ENCODE measurements at places on chromosomes 6 and 20.

DNA sequence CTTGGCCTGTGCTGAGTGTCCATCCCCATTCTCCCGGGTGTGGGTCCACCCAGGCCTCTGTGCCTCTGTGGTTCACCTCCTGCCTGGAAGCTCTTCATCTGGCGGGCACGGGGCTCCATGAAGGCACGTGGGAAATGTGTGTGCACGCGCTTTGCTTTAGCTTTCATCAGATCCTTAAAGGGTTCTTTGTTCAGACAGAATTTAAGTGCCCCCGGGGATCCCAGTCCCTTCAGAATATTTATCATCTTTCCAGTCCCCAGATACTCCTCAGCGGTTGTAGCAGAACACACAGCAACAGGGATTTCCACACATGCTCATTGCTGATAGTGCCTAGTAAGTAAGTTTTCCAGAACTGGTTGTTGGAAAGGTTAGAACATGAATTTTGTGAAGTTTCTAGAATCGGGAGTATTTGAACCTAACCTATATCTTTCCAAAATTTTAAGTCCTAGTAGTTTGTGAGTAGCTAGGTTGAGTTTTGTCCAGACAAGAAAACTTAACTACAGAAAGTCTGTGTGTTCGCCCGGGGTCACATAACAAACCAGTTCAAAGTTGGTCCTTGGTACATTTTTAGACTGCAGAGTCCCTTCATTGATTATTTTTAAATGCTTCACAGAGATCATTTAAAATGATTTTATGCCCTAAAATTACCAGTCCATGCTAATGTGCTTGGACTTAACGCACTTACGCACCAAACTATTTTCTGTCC is 67.7 kb downstream of the RPP40 start:
- DNase-seq: no peak

DNA sequence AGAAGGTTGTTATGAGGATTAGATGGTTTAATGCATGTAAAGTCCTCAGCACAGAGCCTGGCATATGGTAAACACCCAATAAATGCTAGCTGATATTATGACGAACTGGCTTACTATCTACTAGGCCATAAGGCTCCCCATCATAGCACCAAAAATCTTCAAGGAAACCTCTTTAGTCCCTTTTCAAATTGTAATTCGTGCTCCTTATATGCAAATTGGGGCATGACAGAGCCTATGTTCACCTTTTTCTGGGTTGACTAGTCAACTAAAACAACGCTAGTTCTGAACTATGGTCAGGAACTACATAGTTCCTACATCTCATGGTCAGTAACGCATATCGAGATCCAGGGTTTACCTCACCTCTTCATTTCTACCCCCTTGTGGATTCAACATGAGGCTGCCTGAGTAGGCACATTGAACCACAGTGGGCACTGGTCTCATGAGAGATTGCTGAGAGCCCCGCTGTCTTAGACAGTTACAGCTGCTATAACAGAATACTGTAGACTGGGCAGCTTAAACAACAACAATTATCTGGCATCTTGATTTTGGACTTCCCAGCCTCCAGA is 97.2 kb upstream of the TNFAIP3 start:
- DNase-seq: no peak

DNA sequence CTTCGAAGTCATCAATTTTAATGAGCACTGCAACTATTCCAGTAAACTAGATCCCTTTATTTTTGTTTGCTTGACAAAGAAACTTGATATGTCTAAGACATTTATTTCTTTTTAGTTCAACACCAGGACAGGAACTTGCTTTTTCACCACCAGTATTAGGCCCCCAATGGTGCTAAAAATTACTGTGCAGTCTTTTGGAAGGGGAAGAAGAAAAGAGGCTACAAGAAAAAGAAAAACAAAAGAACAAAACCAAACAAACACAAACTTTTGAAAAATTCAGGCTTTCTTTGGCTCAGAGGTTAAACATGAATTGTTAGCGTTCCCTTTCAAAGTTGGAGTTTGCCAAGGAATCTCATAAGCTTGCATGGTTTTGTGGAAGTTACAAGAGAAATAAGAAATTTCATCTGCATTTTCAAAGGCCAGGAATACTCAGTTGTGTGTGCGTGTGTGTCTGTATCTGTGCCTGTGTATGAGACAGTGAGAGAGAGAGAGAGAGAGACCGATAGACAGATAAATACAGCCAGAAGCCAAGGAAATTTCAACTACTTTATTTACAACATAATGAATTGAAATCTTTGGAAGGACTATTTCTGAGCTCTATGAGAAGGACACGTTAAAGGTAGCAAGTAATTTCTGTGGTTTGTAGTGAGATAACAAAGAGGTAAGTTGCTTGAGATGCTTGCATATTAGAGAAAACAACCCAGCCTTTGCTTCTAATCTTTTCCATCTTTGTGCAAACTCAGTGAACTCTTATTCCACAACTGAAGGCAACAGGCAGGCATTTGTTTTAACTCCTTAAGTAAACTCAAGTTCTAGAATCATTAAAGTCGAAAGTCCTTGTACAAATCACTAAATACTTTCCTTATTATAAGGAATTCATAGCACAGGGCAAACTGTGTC is 171.0 kb upstream of the CITED2 start:
- no peak for DNase-seq

GRCh38 chr20:51383891-51384510 is 158.5 kb downstream of the NFATC2 start:
- DNase-seq: no peak

DNA sequence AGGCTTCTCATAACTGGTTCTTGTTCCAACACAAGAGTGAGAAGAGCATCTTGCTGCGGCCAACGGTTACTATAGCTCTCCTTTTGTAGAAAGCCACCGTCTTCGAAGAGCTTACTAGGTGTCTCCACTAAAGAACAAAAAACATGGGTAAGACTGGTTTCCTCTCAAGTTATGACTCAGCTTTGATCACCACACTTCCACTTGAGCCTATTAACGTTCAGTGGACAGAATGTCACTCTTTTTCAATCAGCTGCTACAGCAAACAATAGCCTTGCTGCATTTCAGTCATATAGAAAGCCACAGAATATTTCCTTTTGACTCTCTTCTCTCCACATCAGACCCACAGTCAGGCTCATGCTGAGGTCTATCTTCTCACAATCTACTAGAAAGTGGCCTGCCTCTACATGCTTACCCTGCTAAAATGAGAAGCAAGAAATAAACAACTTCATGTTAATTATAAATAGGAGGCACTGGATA is 243.5 kb upstream of the PREP start:
- no peak for DNase-seq

DNA sequence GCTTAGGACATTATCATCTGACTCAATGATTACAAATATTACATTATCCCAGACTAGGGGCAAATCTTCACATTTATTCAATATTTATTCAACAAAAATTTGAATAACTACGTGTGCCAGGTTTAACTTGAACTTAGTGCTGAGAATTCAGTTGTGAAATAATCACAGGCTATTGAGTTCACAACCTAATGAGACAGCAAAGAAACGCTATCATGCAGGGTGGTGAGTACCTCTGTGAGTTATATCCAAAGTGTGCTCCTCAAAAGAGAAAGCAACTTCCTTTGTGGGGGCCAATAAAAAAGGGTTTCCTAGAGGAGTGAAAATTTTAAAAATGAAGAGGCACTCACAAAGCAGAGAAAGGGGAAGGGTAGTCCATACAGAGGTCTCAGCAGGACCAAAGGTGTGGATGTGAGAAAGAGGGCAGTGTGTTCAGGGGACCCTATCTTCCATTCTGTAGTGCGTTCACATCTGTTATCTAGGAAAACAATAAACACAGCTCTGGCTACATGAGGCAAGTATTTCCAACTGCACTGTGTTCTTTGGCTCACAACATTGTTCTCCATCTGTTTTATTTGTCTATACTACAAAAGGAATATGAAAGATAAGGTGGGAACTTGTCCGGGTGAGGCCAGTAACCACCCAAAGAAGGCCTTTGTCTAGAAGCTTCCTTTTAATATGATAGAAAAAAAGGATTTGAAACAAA is 155.4 kb upstream of the MARCKS start:
- no peak for DNase-seq

GRCh38 chr6:82963191-82963925 is 102.3 kb downstream of the UBE3D start:
- DNase-seq: no peak

DNA sequence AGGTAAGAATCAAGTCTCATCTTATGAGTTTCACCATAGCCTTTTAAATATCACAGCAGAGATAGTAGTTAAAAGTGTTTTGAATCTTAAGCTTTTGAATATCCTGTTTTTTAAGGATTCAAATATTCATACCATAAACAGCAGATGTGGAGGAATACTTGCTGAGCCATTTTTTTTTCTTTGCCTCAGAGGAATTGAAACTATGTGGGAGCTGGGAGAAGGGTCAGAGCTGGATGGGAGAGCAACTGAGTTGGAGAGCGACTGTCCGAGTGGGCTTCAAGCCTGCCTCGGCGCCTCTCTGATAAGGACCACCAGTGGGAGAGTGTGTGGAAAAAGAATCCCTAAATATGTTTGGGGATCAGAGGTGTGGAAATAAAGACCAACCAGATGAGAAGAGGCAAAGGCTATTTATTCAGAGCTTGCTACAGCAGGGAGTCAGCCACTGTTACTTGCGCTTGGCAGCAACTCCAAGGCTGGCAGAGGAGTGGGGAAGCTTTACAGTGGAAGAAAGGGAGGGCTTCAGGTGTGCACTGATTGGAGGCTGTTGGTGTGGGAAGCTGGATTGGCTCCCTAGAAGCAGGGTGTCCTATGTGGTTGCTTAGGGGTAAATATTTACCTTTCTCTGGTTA is 34.3 kb upstream of the MCUR1 start:
- DNase-seq: no peak

- DNase-seq: no peak
Observed at GRCh38 chr6:86192123-86192522, 549.4 kb upstream of the SYNCRIP start.

DNA sequence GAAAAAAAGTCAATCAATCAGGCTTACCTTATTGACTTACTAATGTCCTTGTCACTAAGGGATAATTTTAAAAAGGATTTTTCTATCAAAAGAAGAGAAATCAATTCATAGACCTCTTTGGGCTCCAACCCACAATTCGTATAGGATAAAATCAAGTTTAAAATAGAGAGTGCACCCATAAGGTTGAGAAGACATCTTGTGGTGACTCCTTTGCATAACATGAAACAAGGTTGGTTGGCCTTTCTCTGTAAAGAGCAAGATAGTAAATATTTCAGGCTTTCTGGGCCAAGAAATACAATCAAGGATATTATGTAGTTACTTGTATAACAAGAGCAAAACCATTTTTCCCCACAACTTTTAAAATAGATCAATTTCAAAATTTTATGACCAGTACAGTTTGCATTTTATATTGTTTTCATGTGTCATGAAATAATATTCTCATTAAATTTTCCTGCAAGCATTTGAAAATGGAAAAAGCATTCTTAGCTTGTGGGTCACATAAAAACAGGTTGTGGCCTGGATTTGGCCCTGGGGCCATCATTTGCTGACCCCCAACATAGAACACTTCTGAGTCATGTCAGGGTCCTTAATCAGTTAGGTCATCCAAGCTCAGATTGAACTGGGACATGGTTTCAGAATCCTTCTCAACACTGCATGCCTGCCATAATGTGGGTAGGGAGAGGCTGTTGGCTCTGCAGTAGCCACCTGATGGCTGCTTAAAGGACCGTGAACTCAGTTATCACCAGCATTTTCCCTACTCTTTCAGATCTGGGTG is 76.7 kb downstream of the MYB start:
- no peak for DNase-seq

DNA sequence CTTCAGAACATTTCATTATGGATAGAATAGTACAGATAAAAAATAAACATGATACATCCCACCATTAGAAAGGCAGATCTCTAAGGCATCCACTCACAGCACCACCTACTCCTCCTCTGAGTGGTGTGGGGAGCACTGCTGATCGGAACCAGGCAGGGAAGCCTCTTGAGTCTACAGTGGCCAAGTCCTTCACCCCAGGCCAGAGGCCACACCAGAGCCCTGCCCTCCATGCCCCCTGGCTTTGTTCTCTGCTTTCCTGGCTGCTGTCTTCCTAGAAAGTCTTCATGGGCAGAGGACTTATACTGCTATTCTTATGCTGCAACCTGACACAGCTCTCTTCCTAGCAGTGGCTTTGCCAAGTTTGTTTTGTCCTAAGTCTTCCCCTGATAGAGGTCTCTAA is 201.8 kb upstream of the THBS2 start:
- no peak for DNase-seq

DNA sequence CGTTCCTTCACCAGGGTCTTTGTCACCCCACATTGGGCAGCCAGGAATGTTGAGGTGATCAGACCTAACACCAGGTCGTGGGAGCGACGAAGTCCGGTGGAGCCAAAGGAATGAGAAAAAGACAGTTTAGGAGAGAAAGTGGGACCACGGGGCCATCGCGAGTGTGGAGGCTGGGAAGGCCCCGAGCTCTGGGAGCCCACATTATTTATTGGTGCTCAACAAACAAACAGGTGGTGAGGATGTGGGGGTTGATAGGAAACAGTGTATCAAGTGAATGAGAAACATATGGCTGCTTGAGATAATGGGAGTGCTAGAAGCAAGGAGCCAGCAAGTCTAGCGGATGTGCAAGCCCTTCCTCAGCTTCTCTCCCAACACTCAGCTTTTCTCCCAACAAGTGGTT is 287.1 kb upstream of the SGK1 start:
- no peak for DNase-seq

DNA sequence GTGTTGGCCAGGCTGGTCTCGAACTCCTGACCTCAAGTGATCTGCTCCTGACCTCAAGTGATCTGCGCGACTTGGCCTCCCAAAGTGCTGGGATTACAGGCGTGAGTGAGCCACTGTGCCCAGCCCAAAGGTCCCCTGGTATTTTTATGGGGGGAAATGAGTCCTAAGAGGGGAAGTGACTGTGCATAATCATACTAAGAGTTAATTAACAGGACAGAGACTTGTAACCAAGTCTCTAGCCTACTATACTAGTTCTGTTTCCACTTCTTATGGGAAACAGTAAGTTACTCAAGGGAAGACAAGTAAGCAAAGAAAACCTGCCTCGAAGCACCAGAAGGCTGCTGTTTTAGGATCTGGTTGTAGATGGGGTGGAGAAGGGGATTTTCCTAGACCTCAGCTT is 27.9 kb downstream of the TCF15 start:
- DNase-seq: no peak

DNA sequence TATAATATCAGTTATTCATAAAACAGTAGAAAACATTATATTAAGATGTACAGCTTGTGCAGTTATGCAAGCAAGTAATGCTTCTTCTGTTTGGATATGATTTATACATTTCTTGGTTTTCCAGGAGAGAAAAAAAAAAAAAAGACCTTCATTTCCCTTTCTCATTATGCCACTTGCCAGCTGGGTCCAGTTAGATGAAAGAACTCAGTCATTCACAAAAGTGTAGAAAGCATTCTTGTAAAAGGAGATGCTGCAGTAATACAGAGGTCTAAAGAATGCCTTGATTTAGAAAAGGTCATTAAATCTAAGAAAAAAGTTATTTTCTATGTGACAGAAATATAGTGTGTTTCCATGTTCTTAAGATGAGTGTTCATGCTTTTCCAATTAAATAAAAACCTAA is 7.4 kb downstream of the PDE7B start:
- no peak for DNase-seq

DNA sequence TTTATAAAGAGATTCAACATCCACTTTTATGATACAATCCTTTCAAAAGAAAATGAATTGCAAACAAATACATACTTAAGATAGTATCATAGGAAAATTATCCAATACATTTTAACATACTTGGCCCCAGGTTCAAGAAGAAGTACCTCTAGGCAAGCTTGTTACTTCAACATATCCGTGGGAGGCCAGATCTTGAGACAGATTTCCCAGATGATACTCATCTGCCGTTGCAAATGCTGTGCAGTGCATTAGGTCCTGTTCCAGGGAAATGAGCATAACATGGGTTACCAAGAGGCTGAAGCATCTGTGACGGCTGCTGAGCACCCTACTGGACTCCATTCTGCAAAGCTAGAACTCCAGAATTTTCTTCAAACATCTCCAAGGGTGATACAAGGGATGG is 15.6 kb downstream of the RMND1 start:
- DNase-seq: no peak

Data from thoracic aorta (tissue), 2 donors.